ENCODE measurements at places on chromosomes 1 and 21.

- H3K27me3 ChIP-seq = peaks cover 9% of the 10 kb centered on the region
- no peak for DNase-seq
- no peak overlapping the region for H3K4me3 ChIP-seq
- no peak overlapping the region for H3K27ac ChIP-seq
- H3K4me1 ChIP-seq = no peaks in the 10 kb centered on the region
- no peaks in the 10 kb centered on the region for H3K36me3 ChIP-seq
Measured at GRCh38 chr1:3349161-3349967, 105.1 kb upstream of the ARHGEF16 start.

- H3K36me3 ChIP-seq = no peaks in the 10 kb centered on the region
- H3K4me1 ChIP-seq = no peaks in the 10 kb centered on the region
- H3K27ac ChIP-seq = no peak overlapping the region
- no peak for DNase-seq
- H3K4me3 ChIP-seq = no peak overlapping the region
Measured at GRCh38 chr1:30649321-30649991, 73.9 kb downstream of the MATN1 start.

GRCh38 chr1:184635980-184636431 lies 118.7 kb downstream of the EDEM3 start:
- no peaks in the 10 kb centered on the region for H3K36me3 ChIP-seq
- no peak for DNase-seq
- H3K4me1 ChIP-seq = no peaks in the 10 kb centered on the region
- H3K4me3 ChIP-seq = no peak overlapping the region
- H3K27me3 ChIP-seq = peaks cover 9% of the 10 kb centered on the region
- no peak overlapping the region for H3K27ac ChIP-seq

DNA sequence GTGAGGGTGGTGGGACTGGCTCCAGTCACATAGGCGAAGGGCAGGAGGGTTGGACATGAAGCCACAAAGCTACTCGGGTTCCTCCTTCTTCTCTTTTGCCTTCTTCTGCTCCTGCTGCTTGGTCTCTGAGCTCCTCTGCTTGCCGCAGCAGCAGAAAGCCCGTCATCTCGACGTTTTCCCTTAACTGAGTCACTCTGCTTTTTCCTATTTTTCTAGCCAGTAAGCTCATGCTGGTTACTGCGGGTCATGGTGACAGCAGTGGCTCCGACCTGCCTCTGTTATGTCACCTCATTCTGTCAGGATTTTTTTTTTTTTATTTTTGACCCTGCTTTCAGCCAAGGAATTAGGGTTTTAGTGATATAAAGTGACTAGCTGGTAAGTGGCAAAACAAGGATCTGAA lies 2.6 kb upstream of the FMOD start:
- H3K4me1 ChIP-seq = no peaks in the 10 kb centered on the region
- H3K27me3 ChIP-seq = peaks cover 25% of the 10 kb centered on the region
- H3K36me3 ChIP-seq = no peaks in the 10 kb centered on the region
- H3K4me3 ChIP-seq = no peak overlapping the region

DNA sequence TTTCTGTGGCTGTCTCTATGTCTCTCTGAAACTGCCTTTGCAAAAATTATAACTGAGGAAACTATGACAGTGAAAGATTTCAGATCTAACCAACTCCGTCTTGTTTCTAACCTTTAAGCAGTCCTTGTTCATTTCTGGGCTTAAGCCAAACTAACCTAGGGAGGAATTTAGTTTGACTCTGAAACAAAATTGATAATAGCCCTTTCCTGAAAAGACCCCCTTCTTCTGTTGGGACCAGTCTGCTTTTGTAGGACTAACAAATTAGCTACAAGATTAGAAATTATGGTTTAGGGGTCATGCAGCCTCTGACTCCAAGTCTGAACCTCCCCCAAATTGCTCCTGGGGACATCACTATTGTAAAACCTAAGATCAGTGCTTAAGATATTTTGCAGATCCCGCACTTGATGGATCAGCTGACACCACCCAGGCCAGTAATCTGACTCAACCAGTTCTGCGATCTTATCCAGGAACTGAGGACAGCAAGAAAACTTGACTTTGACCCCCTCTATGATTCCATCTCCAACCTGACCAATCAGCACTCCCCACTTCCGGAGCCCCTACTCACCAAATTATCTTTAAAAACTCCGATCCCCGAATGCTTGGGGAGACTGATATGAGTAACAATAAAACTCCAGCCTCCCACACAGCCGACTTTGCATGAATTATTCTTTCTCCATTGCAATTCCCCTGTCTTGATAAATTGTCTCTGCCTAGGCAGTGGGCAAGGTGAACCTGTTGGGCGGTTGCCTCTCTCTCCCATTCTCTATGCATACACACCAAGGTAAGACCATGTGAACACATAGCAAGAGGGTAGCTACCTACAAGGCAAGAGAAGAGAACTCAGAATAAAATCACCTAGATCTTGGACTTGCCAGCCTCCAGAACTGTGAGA lies 11.1 kb upstream of the TRIM63 start:
- H3K4me3 ChIP-seq = no peak overlapping the region
- H3K27ac ChIP-seq = no peak overlapping the region
- peaks cover 15% of the 10 kb centered on the region for H3K27me3 ChIP-seq
- H3K4me1 ChIP-seq = peaks cover 3% of the 10 kb centered on the region
- no peaks in the 10 kb centered on the region for H3K36me3 ChIP-seq

GRCh38 chr1:70315782-70316181 lies 38.7 kb downstream of the ANKRD13C start:
- H3K27me3 ChIP-seq = no peaks in the 10 kb centered on the region
- peaks cover 44% of the 10 kb centered on the region for H3K36me3 ChIP-seq
- H3K27ac ChIP-seq = no peak overlapping the region
- peaks cover 16% of the 10 kb centered on the region for H3K4me1 ChIP-seq

DNA sequence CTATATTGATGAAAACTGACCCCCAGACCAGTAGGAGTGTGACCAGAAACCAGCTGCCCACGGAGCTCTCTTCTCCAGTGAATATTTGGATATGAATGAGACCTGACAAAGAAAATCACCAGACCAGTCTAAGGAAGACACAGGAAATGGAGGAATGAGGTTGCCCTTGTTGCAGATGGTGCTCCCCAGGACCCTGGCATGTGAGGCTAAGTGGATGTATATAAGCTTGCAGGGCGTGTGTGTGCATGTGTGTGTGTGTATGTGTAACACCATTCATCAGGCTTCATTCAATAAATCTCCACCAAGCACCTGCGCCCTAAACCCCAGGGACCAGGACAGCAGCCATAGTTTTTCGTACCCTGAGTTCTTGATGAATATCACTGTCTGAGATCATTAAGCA lies 14.4 kb downstream of the PHLDA3 start:
- H3K27ac ChIP-seq = no peak overlapping the region
- H3K36me3 ChIP-seq = no peaks in the 10 kb centered on the region
- H3K27me3 ChIP-seq = peaks cover 38% of the 10 kb centered on the region
- DNase-seq = no peak

DNA sequence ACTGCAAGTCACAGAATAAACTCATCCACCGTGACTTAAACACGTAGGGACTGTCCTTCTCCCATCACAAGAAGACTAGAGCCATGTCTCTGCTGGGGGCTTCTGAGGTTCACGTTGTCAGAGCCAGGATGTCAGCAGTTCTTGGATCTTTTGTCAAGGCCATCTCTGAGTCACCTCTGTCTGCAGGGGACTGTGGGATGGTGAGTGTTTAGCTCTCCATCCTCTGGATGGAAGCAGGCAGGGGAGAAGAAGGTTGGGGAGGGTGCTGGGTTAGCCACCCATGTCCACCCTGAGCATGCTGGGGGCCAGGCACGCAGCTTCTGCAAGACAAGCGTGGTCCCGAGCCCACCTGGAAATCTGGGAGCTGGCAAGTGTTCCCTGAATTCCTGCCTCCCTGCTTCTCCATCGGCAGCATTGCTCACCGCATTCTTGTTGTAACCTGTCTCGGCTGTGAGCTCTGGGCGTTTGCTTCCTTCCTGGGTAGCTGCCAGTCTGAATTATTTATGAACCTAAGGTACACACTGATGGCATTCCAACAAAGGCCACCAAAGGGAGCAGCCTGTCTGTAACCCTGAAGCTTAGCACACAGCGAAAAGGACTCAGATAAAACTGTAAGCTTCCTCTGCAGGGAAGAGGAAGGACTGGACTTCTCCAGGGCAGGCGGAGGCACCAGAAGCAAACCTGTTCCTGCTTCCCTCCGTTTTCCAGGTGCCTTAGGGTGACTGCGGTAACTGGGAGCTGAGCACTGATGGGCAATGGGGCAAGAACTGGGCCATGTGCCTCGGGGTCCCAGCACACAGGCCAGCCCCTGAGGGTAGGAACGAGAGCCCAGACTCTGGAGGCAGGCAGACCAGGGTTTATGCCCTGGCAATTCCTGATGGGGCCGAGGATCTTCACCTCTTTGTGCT lies 88.6 kb downstream of the RIPK4 start:
- no peak for DNase-seq
- H3K36me3 ChIP-seq = no peaks in the 10 kb centered on the region
- no peak overlapping the region for H3K27ac ChIP-seq
- no peak overlapping the region for H3K4me3 ChIP-seq
- H3K4me1 ChIP-seq = no peaks in the 10 kb centered on the region
- H3K27me3 ChIP-seq = peaks cover 36% of the 10 kb centered on the region

DNA sequence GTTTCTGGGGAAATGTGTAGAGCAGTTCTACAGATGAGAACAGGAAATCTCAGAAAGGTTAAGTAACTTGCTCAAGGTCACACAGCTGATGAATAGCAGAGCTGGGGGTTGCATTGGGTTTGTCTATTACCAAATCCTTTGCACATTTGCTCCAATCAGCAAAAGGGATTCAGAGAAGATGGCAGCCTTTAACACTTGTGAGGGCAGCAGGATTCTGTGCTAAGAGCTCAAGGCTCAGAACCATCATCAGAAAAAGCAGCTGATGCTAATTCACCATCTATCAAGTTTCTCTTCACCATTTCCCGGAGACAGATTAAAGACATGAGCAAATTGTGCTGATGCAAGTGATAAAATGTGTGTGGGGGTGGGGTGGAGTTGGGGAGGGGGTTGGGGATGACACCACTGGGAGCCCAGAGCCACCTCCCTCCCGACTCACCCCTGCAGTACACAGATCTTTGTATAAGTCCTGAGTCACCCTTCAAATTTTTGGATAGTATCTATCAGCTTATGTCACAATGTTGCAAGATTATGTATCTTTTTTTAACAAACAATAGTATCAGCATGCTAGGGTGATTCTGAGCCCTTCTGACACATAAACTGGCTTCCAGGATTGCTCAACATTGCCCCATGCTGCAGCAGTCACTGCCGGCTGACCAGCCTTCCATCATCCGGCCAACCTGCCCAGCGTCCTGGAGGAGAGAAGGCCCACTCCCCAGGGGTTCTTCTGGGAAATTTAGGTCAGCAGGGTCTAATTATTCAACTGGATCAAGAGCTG lies 2.8 kb upstream of the SPSB1 start:
- H3K27ac ChIP-seq = no peak overlapping the region
- peaks cover 4% of the 10 kb centered on the region for H3K27me3 ChIP-seq
- H3K36me3 ChIP-seq = no peaks in the 10 kb centered on the region
- peaks cover 14% of the 10 kb centered on the region for H3K4me1 ChIP-seq

DNA sequence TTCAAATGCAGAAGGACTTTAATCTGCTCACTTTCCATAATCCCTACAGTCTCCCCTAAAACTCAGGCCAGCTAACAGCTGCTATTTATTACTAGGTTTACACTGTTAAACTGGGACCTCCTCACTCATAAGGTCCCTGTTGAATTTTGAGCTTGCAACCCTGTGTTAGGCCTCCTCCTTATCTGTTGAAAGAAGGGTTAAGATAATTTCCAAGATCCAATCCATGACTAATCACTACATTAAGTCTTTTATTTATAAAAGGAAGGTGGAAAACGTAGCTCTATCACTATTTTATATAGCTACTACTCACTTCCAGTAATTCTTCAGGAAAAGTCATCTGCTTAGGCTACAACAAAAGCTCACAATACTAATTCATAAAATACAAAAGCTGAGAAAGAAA lies 79.5 kb downstream of the EVI5 start:
- H3K4me3 ChIP-seq = no peak overlapping the region
- no peaks in the 10 kb centered on the region for H3K36me3 ChIP-seq
- H3K27me3 ChIP-seq = peaks cover 2% of the 10 kb centered on the region
- H3K4me1 ChIP-seq = no peaks in the 10 kb centered on the region

- peaks cover 13% of the 10 kb centered on the region for H3K4me1 ChIP-seq
- H3K27me3 ChIP-seq = no peaks in the 10 kb centered on the region
- H3K4me3 ChIP-seq = no peak overlapping the region
- no peak for DNase-seq
- no peak overlapping the region for H3K27ac ChIP-seq
Measured at GRCh38 chr1:224459966-224460365, 25.4 kb upstream of the WDR26 start.

- no peaks in the 10 kb centered on the region for H3K27me3 ChIP-seq
- H3K4me1 ChIP-seq = peaks cover 98% of the 10 kb centered on the region
- H3K4me3 ChIP-seq = peak overlapping the region; percentile 52
- DNase-seq = no peak
Measured at GRCh38 chr1:226676381-226676780, 62.7 kb downstream of the ITPKB start.

DNA sequence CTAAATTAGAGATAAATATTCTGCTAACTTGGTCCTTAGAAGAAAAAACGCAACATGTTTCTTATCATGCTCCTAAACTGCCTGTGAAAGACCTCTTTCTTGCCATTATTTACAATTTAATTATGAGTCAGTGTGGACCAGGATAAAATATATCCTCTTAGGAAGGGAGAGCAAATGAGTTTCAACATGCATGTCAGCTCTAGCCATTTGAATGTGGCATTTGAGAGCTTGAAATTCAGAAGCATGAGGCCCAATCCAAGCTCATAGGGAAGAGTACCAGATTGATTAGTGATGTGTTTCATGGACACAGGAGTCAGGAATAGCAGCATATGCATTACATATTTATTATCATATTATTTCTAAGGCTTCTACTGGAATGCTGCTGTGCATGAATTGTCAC lies 39.3 kb downstream of the TBX15 start:
- no peaks in the 10 kb centered on the region for H3K4me1 ChIP-seq
- H3K36me3 ChIP-seq = no peaks in the 10 kb centered on the region
- H3K4me3 ChIP-seq = no peak overlapping the region
- H3K27ac ChIP-seq = no peak overlapping the region
- no peak for DNase-seq

DNA sequence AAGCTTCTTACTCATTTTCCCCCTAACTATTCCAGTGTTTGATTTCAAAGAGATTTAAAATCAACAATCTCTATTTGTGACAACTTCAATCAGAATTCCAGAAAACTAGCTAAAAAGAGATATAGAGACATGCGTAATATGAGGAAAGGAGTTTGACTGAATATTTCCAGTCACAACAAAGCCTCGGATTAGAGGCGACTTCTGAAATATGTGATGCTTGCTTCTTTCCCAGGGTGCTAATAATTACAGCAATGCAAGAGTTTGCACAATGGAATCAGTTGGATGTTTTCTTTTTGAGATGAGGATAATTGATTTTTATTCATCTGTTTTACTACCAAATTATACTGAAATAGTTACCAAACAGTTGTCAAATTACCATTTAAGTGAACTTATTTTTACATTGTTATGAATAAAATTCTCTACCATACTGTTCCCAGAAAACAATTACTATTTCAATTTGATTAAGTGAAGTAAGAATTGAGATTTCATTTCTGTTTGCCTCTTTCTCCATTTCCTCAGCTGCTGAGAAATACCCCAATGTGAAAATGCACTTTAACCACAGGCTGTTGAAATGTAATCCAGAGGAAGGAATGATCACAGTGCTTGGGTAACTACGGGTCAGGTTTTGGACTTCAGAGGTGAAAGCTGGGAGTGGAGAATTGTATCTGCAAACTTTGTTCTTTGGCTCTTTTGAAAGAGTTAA lies 28.1 kb downstream of the KMO start:
- H3K36me3 ChIP-seq = no peaks in the 10 kb centered on the region
- DNase-seq = no peak
- H3K4me3 ChIP-seq = no peak overlapping the region
